NCI-H2029 treated with DMSO at 0.1 percent for 48 hours (cell line): ENCODE measurements at places on chromosomes 4 and X.

DNA sequence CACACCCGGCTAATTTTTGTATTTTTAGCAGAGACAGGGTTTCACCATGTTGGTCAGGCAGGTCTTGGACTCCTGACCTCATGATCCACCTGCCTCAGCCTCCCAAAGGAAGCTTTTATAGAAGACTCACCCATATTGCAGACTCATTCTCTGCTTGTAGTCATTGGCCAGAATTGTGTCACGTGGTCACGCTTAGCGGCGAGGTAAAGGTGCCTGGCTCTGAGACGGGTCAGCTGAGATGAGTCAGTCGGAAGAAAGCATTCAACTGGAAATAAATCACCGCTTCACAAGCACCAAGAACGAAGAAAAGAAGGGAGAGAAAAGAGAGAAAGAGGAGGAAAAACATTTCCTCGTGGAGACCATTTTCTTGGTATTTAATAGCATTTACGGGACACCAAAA is 218.8 kb upstream of the NOCT start:
- no peak for DNase-seq

DNA sequence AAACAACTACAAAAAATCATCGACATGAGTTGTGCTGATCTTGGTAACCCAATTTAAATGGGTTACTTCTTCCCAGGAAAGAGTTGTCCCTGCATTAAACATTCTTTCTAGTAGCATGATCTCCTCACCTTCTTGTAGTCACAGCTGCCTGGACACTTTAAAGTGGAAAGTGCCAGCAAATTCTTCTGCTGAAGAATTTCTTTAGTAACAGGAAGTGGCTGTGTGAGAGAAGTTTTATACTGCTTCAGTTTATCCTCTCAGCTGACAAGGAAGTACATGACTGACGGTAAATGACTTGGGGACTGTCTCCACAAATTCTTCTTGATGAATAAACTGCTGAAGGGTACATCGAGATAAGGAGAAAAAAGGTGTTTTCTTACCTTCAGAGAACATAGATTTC is 18.2 kb upstream of the TNIP3 start:
- DNase-seq = no peak

DNA sequence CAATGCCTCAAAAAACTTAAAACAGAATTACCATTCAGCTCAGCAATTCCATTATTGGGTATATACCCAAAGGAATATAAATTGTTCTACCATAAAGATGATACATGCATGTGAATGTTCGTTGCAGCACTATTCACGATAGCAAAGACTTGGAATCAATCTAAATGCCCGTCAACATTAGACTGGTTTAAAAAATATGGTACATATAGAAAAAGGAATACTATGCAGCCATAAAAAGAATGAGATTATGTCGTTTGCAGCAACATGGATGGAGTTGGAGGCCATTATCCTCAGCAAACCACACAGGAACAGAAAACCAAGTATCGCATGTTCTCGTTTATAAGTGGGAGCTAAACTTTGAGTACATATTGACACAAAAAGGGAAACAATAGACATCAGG is 10.9 kb upstream of the SYNPO2 start:
- no peak for DNase-seq

GRCh38 chrX:115968436-115969252 is 201.9 kb upstream of the AGTR2 start:
- no peak for DNase-seq

DNA sequence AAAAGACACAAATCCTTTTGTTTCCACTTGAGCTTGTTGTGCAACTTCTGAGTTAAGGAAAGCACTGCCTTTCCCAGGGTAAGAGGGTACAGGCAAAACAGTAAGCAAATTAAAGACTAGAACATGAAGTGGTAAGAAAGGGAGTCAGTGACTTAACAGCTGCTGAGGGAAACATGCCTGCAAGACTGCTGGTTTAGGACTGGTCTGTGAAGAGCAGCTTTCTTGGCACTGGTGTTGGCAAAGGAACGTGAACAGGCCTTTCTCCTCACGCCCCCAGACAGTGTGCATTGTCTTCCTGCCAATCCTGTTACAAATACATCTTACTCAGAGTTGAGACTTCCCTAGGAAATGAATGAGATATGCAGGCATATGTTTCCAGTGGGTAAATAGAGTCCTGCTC is 2.6 kb downstream of the LHFPL1 start:
- DNase-seq = no peak

DNA sequence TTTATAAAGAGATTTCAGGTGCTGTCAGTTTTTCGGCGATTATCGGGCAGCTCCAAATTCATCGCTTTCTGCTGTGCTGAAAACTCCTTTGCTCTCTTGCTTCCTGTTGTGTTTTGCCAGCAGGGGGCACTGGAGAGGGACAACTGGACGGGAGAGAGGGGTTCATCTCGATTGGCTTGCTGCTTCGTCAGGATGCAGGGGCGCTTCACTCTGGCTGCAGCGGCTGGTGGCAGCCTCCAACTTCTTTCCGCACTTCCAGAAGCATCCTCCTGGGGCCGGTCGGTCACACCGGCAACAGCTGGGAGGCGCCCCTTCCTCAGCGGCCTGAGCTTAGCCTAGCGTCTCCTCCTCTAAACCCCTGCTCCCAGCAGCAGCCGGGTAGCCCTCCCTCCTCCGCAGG is 29.5 kb downstream of the MSL3 start:
- DNase-seq = no peak

DNA sequence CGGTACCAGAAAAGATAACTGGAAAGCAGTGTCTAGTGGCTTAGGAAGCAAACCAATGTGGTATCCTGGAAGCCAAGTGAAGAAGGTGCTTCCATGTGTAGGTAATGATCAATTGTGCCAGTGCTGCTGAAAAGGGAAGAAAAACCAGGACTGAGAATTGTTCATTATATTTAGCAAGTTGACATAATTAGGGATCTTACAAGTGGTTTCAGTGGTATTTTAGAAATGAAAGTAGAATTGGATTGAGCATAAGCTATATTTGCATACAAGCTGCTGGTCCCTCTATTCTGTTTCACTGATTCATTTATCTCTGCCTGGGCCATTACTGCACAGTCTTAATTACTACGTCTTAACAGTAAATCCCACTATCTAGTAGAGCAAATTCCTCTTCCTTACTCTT is 32.3 kb downstream of the PRDM8 start:
- no peak for DNase-seq

DNA sequence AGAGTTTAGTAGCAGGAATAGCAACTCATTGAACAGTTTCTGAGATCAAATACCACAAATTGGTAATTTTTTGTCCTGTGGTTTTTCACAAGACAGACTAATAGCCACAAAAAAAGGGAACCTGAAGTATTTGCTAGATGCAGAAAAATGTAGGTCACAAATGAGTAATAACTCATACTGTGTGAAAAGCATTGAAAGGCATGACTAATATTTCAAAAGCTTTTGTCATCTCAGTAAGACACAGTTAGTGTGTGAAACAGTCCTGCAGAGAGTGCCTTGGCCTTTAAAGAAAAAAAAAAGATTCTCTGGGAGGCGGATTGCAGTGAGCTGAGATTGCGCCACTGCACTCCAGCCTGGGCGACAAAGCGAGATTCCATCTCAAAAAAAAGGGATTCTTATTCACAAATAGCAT is 31.4 kb upstream of the SLC25A31 start:
- no peak for DNase-seq

GRCh38 chr4:139392797-139393196 is 61.1 kb upstream of the RAB33B start:
- DNase-seq = no peak

- peak; percentile 29 for DNase-seq
Measured at GRCh38 chr4:70365479-70365878, 4.9 kb downstream of the SMR3A start.

DNA sequence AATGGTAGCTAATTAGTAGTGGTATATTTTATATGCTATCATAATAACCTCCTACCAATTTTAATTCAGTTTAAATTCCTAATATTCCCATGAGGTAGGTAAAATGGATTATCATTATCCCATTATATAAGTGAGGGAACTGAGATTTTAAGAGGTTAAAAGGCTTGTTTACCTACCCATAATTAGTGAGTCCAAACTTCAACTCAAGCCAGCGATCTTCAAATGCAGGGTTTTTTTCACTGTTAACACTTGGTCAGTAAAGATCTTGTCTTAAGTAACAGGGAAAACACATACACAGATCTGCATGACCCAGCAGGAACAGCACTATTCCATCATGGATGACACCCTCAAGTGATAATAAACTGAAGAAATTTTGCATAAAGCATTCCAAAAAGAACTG is 31.3 kb downstream of the FABP2 start:
- DNase-seq = no peak

DNA sequence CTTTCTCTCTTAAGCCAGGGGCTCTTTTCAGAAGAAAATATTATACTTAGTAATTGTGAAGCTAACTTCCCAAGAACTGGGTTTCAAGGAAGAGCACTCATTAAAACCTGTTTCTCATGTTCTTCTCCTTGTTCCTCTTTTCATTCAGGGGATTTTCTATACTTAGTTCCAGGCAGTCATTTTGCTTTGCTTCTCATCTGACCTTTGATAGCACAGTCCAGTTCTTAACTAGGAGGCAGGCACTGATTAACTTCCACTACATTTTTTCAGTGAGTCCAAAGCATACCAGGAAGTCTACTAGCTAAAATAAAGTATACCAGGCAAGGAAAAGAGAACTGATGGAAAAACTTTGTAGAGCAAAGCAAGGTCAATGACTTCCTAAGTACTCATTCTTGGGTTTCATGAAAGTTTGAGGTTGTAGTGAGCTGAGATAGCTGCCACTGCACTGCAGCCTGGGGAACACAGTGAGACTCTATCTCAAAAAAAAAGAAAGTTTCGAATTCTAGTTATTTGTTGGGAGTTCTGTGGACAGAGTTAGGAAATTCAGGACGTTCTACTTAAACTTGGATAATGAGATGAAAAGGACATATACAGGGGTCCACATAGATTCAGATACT is 190.1 kb upstream of the HS3ST1 start:
- no peak for DNase-seq

GRCh38 chr4:76564123-76564915 is 129.3 kb downstream of the SHROOM3 start:
- no peak for DNase-seq

DNA sequence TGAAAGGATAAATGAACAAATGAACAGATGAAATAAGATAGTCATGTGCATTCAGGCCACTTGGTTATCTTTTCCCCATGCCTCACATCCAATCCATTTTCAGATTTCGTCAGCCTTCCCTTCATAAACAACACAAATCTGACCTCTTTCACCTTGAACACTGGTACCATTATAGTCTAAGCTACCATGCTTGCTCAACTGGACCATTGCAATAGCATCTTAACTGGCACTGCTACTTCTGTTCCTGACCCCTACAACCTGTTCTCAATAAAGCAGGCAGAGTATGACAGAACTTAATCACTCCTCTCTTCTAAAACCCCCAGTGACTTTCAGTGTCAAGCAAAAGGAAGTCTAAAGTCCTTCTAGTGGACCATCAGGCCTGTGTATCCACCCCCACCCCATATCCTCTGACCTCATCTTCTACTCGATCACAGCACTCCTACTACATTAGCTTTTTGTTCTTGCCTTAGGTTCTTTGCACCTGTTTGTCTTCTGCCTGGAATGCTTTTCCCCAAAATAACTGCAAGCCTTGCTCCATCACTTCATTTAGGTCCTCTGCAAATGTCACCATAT is 40.7 kb downstream of the LARP7 start:
- no peak for DNase-seq

DNA sequence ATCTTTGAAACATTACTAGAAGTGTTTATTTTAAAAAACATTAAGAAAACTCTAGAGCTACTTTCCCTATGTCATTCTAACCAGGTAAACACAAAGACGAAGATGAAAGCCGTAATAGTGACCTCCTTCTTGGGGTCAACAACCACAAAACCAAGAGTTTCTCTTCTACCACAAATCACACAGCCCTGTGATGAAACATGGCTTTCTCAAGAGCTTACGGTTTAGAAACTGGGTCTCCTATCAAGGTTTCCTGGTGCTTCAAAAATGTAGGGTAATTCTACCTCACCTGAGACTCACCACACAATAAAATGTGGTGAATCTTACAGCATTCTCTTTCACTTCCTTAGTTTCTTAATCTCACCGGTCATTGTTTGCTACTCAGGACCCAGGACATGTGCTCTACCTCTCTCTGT is 50.9 kb downstream of the CORIN start:
- no peak for DNase-seq

DNA sequence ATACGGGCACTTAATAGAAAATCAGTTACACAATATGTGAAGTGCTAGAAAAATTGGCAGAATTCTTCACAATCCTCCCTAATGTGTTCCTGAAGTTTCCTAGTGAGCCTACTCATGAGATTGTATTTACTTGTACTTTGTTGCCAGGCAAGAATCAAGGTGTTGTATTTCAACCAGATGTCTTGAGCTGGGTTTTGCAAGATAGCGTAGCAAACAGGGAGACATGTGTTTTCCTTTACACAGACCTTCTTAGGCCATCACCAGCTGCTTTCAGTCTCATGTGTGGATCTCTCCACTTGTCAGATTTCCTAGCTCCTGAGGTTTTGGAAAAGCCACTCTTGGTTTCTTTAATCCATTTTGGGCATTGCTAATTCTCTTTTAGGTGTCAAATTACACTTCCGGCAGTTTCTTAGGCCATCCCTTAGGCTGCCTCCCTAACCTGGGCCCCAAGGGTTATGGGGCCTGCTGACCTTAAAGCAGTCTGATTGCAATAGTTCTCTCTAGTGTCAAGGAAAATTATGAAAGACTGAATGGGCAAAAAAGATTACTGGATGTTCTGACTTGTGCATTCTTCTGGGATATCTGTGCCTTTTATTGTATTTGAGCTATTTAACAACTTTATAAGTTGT is 12.2 kb upstream of the EDA start:
- no peak for DNase-seq

GRCh38 chrX:33188286-33188685 is 23.1 kb downstream of the DMD start:
- DNase-seq = no peak

- DNase-seq = no peak
Measured at GRCh38 chrX:105837232-105837631, 14.9 kb downstream of the NRK start.

DNA sequence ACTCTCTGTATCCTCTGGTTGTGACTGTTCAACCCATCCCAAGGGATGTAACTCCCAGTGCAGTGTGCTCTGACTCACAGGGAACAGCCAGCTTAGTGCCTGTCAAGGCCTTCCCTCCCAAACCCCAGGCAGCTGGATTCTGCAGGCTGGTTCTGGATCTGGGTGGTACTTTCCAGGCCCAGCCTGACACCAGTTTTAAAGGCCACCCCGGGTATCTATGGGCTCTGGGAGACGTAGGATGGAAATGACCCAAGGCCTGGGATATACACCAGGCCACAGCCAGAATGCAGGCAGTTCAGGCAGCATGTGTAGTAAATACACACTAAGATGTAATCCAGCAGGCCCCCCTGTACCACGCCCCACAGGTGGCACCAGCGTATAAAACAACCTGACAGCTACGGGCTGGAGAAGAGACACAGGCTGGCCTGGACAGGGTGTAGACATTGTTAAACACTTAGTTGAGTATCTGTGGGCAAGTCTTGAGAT is 64.2 kb downstream of the SPINK2 start:
- DNase-seq = no peak
